ENCODE measurements at places on chromosomes 1 and 21.

DNA sequence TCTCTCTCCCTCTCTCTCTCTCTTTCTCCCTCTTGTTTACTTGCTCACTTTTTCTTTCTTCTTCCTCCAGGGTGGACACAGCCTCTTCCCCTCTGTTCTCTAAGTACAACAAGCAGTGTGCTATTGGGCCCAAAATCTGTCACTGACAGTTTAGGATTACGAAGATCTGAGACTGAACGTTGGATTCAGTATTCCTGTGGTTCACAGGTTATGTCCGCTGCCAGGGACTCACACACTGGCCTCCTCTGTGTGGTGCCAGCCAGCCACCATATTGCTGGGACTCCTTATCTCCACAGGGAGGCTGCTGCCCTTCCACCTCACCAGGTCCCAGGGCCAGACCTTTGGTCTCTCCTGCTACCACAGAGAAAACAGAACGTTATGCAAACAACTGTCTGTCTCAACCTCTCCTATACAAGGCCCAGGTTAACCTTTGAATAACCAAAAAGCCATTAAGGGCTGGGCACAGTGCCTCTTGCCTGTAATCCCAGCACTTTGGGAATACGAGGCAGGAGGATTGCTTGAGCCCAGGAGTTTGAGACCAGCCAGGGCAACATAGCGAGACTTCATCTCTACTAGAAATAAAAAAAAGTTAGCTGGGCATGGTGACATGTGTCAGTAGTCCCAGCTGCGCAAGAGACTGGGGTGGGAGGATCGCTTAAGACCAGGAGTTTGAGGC, 171.9 kb upstream of the RAB4A start:
- DNase-seq: no peak

DNA sequence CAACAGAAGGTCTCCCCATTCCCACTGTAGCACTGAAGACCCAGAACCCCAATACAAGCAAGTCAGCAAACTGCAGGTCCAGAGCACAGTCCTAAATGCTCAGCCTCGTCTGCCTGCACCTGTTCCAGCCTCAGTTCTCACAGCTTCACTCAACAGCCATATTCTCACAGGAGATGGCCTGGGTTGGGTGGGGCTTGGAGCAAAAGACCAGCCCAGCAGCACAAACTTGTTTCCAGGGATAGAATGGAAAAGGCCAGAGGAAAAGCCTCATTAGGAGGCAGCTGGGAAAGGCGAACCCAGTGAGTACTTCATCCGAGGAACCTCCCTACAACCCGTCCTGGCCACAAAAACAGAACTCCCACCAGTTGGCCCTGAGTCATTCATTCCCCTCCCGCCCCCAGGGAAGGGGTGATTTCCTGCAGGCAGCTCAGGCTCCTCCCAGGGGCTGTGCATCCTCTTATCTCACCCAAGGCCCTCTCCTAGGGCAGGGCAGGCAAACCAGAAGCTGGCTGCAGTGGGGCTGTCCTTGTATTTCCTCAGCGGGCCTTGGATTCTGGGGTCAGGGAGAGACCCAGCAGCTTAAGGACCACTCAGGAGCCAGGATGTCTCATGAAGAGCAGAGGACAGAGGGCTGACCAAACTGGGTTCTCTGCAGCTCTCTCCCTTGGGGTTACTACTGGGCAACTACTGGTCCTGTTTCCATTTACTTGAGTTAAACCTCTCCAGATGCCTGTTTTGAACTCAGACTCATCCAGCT, 7.4 kb upstream of the MPL start:
- DNase-seq: no peak

GRCh38 chr21:45721671-45722070, 78.1 kb downstream of the PCBP3 start:
- DNase-seq: no peak

- no peak for DNase-seq
Measured at GRCh38 chr1:109248797-109249629, at the start of gene CELSR2. Gene CELSR2 (plus strand): TSS chr1:109249539. CDS start chr1:109250080, 541 bp downstream.

- DNase-seq: no peak
Measured at GRCh38 chr1:12003762-12004161, 15.5 kb upstream of the MIIP start.

DNA sequence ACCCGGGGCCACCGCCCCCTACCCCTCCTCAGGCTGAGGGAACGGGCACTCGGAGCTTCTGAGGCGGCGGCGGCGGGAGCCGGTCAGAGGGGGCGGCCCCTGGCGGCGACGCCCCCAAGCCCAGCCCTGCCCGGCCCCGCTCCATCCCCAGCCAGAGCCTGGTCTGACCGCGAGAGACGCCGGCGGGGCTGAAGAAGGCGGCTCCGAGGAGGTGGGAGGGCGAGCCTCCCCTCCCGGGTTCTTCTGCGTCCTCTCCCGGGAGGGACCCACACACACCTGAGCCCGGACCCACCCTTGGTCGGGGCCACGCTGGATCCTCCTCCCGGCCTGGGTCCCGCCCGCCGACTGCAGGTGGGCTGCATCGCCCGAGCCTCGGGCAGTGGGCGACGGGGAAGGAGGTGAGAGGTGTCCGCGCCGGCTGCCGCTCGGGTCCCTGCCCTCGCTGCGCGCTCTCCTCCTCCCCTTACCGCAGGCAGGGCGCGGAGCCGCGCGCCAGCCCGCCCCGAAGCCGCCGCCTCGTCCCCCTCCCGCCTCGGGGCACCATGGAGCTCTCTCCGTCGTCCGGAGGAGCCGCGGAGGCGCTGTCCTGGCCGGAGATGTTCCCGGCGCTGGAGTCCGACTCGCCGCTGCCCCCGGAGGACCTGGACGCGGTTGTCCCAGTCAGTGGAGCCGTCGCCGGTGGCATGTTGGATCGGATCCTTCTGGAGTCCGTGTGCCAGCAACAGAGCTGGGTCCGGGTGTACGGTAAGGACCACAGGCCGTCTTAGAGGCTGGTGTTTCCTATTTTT, at the start of gene RASAL2:
Gene RASAL2, plus strand, starts transcription at position 154 of the 788 bp plus-strand sequence. Its CDS starts 389 bp downstream, at position 543.
- no peak for DNase-seq

DNA sequence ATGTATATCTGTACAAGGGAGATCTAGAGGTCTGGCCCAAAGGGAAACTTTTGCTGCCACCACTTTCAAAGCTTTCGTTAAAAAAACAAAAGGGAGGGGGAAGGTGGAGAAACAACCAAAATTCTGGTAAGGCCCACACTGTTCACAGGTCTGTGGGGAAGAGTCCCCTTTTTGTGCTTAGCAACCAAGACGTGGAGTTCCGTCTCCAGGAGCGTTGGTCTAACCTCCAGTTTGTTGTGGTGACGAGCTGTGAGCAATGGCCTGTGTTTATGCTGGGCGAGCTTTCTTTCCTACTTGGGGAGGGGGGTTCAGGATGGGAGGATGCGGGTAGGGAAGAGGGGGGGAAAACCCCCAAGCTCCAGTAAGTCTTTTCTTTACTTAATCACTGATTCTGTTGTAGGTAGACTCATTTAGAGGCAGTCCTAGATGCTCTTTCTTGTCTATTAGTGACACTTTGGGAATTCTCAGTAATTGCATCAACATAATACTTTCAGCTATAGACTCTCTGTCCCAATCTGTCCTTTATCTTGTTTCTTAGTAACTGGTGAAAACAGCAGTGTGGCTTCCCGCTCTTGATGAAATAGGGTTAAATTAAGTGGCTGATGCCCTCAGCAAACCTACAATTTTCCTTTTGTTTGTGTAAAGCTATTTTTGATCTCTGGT, 1.5 kb downstream of the HIPK1 start:
- peak; percentile 80 for DNase-seq

- no peak for DNase-seq
Measured at GRCh38 chr1:110057963-110058518, 12.4 kb downstream of the ALX3 start.

GRCh38 chr1:235326719-235327558, 1.0 kb downstream of the ARID4B start:
- DNase-seq: peak; percentile 50

DNA sequence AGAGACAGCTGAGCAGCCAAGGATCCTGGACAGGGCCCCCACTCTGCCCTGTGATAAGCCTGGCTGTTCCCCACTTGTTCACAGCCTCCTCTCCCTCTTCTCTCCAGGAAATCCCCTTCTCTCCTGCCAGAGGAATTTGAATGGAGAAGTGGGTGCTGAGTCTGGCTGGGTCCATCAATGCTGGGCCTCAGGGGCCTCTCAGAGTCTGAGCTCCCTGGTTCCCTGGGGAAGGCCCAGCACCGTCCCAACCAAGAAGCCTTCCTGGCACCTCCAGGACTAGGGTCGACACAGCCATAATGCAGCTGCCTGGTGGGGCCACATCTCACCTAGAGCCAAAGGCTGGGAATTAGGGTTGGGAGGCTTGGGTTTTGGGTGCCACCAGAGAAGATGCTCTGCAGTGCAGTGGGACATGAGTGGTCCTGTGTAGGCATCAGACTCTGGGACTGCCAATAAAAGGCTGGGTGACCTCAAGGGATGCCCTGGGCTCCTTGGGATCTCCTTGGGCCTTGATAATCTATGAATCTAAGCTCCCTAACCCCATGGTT, 2.5 kb downstream of the MYBPH start:
- no peak for DNase-seq

GRCh38 chr1:161165742-161166668, at the start of gene PPOX:
Gene PPOX (plus strand): TSS chr1:161166426. CDS start chr1:161166848, 422 bp downstream.
- DNase-seq: peak; percentile 90

DNA sequence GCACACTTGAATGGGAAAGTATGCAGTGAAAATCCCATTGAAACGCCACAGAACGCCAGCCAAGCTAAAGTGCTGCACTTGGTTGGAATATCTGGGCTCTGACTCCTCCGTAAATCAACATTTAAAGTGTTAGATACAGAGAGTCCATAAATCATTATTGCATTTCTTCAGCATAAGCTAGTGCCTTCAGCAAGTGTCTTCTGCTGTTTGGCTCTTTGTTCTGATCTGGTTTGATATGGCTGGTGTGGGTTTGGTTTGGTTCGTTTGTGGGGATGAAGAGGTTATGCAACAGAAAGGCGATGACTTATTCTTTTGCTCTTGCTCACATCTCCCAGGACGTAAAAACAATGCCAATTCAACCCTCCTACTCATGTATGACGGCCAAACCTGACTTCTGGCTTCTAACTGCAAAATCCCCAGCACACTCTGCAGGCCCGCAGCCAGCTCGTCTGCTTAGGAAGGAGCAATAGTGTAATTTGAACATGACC, 121.8 kb upstream of the ERG start:
- DNase-seq: no peak

GRCh38 chr1:231107600-231108326, 54.1 kb upstream of the TRIM67 start:
- DNase-seq: no peak

DNA sequence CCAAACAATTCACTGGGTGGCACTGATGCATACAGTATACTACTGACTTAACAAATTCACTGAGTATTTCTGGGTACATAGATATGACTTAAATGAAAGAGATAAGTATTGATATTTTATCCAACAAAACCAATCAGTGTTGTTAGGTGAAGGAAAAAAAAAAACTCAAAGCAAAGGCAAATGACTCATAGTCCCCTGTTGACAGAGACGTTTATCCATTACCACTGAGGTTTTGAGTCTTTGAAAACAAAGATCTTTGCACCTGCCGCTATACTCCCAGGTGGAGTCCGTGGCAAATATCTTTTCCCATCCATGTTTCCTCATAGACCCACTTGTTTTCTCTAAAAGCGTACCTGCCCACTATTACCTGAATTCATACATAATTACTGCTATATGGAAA, 18.4 kb downstream of the DYNLT5 start:
- no peak for DNase-seq

- DNase-seq: no peak
Measured at GRCh38 chr1:182381962-182382819, 9.4 kb downstream of the GLUL start.

DNA sequence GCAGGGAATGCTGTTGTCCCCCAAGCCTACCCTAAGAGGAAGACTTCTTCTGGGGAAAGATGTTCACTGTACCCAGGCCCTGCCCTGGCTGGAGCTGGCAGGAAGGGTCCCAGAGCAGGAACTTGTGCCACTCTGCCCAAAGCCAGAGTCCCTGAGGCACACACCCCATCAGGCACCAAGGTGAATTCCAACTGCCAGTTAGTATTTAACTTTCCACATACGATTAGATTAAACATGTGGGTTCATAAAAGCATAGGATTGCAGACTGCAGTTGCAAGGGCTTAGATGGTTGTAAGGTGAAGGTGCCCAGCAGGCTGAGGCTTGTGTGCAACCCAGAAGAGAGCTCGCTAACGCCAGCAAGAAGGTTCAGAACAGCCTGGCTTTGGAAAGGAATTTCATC, at the start of gene KCNE2:
Gene KCNE2, plus strand, starts transcription at position 274 of the 400 bp plus-strand sequence. CDS start 6,473 bp downstream, outside the sequence.
- DNase-seq: no peak

- no peak for DNase-seq
Measured at GRCh38 chr1:65179148-65179547, 31.1 kb downstream of the AK4 start.

GRCh38 chr1:76940571-76941335, 73.5 kb downstream of the ST6GALNAC5 start:
- no peak for DNase-seq

- DNase-seq: no peak
Measured at GRCh38 chr1:157407917-157408525, 144.3 kb downstream of the FCRL5 start.

GRCh38 chr1:81304187-81304586, 496.5 kb upstream of the ADGRL2 start:
- no peak for DNase-seq

DNA sequence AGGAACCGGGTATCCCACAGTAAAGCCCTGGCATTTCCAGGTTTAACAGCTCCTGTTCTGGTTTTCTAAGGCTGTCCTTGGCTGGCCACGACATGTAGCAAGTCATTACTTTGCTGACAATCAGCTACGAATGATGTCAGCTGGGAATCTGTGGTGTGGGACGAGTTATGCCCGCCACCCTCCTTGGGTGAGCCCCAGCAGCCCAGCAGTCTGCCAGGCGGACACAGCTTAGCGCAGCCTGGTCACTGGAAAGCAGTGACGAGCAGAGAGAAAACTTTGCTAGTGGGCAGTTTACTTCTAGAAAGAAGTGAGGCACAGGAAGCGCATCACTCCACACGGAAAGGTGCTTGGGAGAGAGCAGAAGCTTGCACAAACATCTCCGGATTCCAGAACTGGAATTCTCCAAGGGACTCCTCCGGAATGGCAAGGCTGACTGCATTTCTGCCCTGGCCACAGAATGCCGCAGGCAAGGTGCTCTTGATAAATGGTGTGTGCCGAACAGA, 15.5 kb upstream of the ZNF436 start:
- DNase-seq: no peak

GRCh38 chr1:118974661-118975060, 13.5 kb downstream of the TBX15 start:
- no peak for DNase-seq

DNA sequence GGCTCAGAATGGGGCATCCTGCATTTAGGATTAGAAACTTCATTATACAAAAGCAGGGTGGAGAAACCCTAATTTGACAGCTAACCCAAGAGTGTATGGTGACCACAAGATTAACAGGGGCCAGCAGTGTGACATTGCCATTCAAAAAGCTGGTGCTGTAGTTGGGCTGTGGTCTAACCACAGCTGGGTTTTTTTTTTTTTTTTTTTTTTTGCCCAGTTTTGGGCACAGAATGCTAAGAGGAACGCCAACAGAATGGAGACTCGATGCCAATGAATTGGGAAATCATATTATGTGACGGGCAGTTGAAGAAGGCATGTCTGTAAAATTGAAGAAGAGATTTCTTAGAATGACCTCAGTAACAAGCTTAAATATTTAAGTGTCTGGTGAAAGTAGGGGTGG, 58.4 kb downstream of the NFIA start:
- no peak for DNase-seq

- no peak for DNase-seq
Measured at GRCh38 chr21:14879458-14879857, 185.3 kb downstream of the NRIP1 start.

All from central memory CD8-positive, alpha-beta T cell (primary cell).